ENCODE measurements at places on chromosomes 16 and 17.

- no peak for DNase-seq
These were observed 173.8 kb upstream of the CCL2 start for GRCh38 chr17:34081269-34081668.

- no peak for DNase-seq
These were observed 53.4 kb downstream of the GAS7 start for GRCh38 chr17:10144982-10145381.

DNA sequence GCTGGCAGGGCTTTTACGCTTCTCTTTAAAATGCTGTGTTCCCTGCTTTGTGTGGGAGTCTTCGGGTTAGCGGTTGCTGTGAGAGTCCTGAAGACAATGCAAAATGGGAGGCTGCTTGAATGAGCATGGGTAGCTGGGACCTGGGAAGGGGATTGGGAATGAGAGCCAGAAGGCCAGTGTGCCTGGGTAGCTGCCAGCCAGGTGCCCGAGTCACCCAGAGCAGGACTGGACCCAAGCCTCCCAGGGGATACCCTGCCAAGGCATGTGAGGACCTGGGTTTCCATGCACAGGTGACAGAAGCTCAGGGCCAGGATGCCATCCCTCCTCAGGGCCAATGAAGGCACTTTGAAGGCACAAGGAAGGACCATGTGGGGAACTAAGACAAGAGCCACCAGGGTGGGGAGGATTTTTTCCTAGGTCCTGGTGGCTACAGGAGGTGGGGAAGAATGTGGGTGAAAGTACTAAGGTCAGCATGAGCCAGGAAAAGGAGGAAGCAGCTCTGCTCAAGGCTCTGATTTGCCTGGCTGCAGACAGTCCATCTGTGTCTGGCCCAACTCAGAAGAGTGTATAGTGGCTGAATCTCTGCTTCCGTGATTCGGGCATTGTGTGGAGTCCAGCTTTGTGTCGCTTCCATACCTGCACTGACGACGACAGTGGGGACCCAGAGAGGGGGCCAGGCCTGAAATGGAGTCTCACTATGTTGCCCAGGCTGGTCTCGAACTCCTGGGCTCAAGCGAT, 20.5 kb downstream of the TMEM94 start:
- no peak for DNase-seq

DNA sequence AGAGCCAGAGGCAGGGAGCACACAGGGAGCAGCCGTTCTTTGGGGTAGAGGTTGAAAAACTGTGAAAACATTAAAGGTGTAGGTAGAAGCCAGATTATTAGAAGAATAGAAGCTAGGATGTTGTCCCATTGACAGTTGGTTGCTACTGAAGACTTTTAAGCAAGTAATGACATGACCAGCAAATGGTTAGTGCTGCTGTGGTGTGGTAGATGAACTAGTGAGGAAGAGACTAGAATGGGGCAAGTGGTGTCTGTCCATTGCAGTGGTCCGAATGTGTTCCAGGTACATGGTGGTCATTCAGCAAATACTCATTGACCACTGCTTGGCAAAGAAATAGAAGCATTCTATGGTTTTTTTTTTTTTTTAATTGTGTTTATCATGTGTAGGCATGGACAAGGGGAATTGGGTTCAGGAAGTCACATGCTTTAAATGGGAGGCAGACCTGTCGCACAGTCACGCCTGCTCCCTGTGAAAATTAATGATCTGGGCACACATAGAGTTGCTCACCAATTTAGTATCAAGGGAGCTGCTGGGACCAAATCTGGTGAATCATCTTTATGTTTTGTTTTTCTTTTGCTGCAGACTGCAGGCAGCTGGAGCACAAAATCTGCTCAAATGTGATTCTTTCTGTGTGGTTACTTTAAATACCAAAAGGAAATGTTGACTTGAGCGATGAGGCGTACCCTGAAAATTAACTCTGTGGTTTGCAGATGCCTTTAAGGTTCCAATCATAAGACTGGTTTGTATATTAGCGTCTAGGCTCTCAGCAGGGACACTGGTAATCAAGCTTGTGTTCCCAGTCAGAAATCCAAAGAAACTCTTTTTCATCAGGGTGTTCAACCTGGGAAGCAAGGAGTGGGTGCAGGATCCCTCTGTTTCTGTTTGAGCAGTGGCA, 30.7 kb downstream of the YPEL2 start:
- peak; percentile 21 for DNase-seq

GRCh38 chr17:59433586-59433985, 102.1 kb downstream of the YPEL2 start:
- no peak for DNase-seq

DNA sequence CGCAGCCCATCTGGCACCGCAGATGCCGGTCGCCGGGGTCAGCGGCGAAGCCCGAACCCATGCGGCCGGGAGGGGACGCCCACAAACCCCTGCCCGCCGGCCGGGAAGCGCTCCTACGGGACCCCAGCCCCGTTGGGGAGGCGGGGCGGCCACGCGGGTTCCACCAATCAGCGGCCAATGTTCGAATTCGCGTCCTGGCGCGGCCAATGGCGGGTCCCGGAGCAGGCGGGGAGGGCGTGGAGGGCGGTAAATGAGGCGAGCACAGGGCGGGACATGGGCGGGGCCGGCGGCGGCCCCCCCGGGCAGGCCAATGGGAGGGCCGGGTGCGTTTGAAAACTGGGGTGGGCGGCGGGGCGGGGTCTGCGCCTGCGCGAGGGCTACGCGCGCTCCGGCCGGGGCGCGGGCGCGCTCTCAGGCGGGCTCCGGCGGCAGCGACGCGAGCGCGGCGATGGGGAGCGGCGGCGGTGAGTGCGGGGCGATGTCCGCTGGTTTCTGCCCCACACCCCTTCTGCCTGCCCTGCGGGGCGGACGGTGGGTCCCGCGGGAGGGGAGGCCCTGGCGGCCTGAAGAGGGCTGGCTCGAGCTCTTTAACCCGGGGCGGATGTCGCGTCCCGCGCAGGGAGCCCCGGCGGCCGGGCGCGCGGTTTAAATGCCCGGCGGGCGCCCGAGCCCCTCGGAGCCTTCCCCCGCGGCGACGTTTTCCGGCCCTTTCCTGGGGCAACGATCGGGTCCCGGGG, at the start of gene CCNF:
Gene CCNF (plus strand): TSS at position 414 of the 737 bp plus-strand sequence. CDS start 35 bp downstream, at position 449.
- peak; percentile 85 for DNase-seq

DNA sequence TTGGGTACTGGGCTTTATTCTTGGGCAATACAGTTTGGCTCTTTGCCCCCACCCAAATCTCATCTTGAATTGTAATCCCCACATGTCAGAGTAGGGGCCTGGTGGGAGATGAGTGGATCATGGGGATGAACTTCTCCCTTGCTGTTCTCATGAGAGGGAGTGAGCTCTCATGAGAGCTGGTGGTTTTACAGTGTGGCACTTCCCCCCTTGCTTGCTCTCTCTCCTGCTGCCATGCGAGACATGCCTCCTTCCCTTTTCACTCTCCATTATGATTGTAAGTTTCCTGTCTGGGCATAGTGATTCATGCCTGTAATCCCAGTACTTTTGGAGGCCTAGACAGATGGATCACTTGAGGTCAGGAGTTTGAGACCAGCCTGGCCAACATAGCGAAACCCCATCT, 18.1 kb upstream of the CNEP1R1 start:
- DNase-seq = no peak

DNA sequence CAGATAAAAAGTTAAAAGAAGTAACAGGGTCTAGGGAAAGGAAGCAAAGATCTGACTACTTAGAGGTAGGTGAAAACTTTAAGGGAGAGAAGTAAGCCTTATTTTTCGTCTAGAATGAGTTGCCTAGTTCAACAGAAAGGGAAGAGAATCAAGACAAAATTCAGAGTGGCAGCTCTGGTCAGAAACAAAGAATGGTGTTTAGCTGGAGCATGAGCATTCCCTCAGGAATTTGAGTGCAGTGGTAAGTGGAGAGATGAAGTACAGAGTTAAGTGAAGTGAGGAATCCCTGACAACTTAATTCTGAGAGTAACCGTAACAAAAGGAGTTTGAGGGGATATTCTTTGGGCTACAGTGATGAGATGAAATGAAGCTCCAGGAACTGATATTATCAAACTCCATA, 11.5 kb downstream of the SMG6 start:
- DNase-seq = no peak

- DNase-seq = no peak
These were observed 496.5 kb upstream of the CDH11 start for GRCh38 chr16:65618333-65618732.

DNA sequence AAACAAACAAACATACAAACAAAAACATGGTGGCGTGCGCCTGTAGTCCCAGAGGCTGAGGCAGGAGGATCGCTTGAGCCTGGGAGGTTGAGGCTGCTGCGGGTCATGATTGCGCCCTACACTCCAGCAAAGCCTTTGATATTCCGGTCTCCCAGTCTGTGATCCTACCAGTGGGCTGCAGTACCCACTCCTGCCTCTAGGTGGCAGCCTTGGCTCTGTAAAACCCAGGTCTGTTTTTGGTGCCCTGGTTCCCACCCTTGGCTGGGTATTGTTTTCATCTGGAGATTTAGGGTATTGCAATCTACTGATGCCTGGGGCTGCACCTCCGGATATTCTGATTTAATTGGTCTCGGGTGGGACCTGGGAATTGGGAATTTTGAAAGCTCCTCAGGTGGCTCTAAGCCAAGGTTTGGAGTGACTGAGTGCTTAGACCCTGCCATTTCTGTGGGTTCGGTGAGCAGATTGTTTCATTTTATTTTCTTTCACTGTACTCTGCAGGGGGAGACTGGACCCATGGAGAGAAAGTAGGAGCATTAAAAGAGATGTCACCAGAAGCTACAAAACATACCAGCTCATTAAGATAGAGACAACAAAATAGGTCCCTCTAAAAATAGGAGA, 40.5 kb downstream of the MYH3 start:
- peak; percentile 5 for DNase-seq

- DNase-seq = no peak
These were observed 53.2 kb upstream of the ADCY9 start for GRCh38 chr16:4169415-4169814.

- peak; percentile 71 for DNase-seq
These were observed at the start of gene CHD9 for GRCh38 chr16:53054670-53055485. Gene CHD9, plus strand, starts transcription at chr16:53054991. Its CDS starts 101,099 bp downstream, at chr16:53156090.

DNA sequence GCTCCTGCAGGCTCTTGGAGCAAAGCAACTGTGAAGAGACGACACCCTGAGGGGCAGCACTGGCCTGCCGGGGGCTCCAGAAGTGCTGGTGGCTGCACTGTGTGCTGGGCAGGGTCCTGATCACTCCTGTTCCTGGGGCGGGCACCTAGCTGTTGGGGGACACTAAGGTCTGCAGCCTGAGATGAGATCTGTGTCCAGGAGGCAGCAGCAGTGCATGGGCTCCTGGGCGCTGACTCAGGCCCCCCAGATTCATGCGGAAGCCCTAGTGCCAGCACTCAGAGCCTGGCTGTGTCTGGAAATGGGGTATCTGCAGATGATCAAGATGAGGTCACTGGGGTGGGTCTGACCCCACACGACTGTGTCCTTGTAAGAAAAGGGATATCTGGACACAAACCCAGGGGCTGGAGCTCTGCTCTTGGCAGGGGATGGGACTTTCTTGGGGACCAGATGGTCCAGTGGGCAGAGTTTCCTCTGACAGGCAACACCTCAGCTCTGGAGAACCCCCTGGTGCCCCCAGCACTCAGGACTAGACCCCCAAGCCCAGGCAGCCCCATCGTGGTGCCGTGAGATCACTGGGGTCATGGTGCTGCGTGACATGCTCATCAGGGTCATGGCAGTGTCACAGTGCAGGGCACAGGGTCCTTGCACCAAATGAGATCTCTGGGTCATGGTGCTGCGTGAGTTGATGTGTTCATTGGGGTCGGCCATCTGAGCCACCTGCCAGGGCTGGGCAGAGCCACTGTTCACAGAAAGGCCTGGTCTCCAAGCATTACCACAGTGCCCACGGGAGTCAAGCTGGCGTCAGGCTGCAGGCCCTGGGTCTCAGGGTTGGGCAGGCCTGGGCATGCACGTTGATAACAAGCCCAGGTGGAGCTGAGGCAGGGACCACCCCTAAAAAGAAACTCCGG, 9.5 kb downstream of the FAAP100 start:
- DNase-seq = no peak

DNA sequence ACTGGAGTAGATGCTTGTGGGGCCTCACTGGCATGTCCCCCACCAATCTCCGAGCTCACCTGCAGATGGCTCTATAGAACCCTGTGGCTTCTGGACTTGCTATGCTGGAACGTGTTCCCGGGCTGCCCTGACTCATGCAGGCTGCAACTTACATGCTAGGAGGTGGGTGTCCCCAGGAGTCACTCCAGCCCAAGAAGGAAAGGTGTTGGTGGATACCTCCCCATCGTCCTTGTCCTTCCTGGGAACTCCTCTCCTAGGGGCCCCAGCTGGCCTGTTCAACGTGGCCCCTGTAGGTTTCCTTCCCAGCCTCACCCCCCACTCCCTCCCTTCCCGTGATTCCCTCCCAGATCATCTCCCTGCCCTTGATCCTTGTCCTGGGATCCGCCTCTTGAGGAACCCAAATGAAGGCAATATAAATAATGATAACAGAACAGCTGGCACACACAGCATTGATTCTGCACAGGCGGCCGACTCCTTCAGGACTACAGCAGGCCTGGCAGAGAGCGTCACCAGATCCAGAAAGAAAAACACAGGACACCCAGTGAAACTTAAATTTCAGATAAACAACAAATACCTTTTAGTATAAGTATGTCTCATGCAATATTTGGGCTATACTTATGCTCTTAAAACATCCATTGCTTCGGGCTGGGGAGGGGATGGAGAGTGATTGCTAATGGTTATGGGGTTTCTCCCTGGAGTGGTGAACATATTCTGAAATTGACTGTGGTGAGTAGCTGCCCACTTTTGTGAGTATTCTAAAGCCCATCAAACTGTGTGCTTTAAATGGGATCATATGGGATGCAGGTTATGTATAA, 221.1 kb upstream of the GSE1 start:
- DNase-seq = no peak

- DNase-seq = no peak
These were observed 86.5 kb downstream of the ENGASE start for GRCh38 chr17:79160980-79161636.

- DNase-seq = no peak
These were observed 6.7 kb upstream of the CMTR2 start for GRCh38 chr16:71295950-71296349.

DNA sequence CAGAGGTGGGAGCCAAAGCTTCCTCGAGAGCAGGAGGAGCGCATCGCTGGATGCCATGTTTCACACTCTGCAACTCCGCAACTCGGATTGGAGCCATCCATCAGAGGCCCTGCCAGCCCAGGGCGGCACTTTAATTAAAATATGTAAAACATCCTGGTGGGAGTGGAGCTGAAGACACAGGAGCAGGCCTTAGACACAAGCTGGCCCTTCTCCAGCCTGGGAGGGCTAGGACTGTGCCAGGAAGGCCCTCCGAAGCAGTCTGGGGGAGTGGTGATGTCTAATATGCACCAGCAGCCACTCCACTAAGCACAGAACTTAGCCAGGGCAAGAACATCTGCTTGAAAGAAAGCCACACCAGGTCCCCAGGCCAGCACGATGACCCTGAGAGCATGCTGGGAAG, 5.8 kb upstream of the CCDC182 start:
- no peak for DNase-seq
